ENCODE measurements at places on chromosomes 1 and 21. TPM values are rescaled to one million over a fixed set of nuclear protein-coding genes. Genes with fewer than 3 reads are reported as not detected.

- DNase-seq, result no peak
These were observed 15.8 kb downstream of the KMO start for GRCh38 chr1:241548008-241548407.

DNA sequence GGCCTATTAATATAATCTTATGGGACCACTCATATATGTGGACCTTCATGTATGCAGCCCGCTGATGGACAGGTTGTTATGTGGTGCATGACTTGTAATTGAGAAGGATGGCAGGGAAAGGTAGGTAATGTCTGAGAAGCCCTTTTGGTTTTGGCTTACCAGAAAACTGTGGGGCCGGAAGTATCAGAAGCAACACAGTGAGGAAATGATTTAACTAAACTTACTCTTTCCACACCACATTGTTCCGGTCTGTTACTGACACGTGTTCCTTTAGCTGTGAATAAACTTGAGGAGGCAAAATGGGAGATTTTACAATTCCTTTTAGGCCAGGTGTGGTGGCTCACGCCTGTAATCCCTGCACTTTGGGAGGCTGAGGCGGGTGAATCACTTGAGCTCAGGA lies 32.4 kb downstream of the KIF1B start:
- DNase-seq, result no peak

DNA sequence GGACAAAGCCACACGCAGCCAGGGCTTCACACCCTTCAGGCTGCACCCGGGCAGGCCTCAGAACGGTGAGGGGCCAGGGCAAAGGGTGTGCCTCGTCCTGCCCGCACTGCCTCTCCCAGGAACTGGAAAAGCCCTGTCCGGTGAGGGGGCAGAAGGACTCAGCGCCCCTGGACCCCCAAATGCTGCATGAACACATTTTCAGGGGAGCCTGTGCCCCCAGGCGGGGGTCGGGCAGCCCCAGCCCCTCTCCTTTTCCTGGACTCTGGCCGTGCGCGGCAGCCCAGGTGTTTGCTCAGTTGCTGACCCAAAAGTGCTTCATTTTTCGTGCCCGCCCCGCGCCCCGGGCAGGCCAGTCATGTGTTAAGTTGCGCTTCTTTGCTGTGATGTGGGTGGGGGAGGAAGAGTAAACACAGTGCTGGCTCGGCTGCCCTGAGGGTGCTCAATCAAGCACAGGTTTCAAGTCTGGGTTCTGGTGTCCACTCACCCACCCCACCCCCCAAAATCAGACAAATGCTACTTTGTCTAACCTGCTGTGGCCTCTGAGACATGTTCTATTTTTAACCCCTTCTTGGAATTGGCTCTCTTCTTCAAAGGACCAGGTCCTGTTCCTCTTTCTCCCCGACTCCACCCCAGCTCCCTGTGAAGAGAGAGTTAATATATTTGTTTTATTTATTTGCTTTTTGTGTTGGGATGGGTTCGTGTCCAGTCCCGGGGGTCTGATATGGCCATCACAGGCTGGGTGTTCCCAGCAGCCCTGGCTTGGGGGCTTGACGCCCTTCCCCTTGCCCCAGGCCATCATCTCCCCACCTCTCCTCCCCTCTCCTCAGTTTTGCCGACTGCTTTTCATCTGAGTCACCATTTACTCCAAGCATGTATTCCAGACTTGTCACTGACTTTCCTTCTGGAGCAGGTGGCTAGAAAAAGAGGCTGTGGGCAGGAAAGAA lies 8.1 kb downstream of the PSRC1 start:
- DNase-seq, result no peak

DNA sequence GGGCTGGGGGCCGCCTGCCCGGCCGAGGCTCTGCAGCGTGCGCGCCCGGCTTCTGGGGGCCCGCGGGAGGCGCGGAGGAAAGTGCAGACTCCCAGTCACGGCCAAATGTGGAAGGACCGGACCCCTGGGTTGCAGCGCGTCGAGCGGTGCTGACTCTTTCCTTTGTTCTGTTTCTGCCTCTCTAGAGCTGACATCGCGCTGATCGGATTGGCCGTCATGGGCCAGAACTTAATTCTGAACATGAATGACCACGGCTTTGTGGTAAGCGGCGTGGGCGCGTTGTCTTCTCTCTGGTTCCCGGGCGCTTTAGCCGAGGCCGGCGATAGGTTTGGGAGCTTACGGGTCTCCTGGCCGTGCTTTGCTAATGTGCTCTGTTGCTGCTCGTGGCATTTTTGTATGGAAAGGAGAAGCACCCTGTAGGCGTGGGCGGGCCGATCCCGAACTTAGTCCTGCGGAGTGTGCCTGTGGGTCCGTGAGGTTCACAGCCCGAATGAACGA lies 629 bp downstream of the PGD start:
- DNase-seq, result no peak

- no peak for DNase-seq
These were observed 3.5 kb downstream of the TRIM67 start for GRCh38 chr1:231165371-231165770.

- DNase-seq, result no peak
These were observed 652.9 kb downstream of the PLA2G4A start for GRCh38 chr1:187481581-187482148.

DNA sequence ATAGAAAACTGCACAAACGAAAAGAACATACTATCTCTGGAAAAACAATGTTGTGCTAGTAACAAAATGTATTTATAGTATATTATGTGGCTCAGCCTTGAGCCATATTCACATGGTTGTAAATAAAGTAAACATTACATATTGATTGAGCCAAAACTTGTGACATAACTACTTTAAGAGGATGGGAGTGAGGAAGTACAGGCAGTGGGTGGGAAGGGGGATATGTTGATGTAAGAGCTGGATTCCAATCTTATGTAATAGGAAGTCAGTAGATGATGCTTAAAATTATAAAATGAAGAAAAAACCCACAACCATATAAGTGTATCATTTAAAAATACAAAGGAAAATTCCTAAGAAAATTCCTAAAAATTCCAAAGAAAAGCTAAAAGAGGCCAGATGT lies 42.7 kb downstream of the RHOU start:
- DNase-seq, result no peak

- DNase-seq, result no peak
These were observed 59.6 kb downstream of the CAPZB start for GRCh38 chr1:19425646-19426239.

DNA sequence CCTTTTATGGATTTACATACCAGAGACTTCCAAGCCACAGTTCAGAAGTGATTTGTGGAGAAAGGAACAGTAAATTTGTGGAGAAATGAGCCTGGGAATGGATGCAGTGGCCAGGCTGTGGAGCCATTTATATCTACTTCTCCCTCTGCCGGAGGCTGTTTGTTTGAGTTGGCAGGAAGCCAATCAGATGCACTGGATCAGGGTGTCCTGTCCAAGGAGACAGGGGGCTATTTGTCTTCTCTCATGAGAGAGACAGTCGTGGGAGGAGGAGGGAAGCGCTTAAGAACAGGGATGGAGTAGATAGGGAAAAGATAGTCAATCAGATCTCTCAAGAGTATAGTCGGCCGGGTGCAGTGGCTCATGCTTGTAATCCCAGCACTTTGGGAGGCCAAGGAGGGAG lies 2.8 kb upstream of the HAPLN2 start:
- no peak for DNase-seq

- DNase-seq, result no peak
These were observed 130.2 kb upstream of the CSF3R start for GRCh38 chr1:36612881-36613280.

DNA sequence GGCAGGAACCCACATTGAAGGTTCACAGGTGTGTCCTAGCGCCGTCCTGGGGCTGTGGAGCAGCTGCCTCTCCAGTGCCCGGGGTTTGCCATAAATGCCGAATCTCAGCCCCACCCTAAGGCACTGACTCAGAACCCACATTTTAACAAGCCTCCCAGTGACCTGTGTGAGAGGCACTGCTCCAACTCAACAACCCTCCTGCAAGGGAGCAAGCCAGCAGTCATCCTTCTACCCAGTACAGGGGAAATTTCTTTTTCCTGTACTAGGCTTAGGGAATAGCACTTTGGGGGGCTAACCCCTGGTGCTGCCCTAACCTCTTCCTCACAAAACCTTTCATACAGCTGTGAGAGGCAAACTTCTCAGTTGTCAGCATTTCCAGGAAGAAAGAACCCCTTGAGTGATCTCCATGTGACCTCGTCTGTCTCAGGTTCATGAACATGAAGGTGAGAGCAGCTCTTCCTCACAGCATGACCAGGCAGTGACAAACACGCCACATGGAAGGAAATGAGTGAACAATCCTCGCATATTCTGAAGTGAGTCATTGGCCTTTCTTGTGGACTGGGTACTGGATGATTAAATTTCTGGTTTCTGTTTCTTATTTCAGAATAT lies 11.4 kb upstream of the BCAR3 start:
- DNase-seq, result peak; percentile 81

DNA sequence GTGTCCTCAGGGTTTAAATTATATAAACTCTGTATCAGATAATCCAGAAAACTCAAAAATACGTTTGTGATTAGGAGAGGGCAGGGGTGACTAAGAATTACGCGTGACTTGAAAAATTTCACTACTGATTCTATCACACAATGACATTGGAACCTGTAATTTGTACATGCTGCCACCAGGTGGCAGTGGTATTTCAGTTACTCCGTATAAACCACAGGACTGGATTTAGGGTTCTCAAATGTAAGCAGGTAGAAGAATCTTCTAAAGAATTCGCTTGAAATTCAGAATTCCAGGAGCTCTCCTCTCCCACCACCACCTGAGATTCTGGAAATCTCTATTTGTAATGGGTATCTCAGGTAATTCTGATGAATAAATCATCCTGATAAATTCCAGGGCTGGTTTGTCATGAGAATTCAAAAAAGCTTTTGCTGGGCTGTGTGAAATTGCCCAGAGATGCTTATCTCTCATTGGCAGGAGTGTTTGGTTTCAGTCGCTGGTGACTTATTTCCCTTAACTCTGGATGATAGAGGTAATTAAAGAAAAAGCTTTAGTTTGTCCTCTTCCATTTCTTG lies 1.7 kb upstream of the KRTAP7-1 start:
- DNase-seq, result peak; percentile 49

- no peak for DNase-seq
These were observed 24.6 kb upstream of the PEX19 start for GRCh38 chr1:160309571-160309970.

GRCh38 chr1:14733048-14733778 lies 134.7 kb downstream of the KAZN start:
- no peak for DNase-seq

GRCh38 chr1:67584938-67585337 lies 100.1 kb upstream of the GADD45A start:
- DNase-seq, result no peak

DNA sequence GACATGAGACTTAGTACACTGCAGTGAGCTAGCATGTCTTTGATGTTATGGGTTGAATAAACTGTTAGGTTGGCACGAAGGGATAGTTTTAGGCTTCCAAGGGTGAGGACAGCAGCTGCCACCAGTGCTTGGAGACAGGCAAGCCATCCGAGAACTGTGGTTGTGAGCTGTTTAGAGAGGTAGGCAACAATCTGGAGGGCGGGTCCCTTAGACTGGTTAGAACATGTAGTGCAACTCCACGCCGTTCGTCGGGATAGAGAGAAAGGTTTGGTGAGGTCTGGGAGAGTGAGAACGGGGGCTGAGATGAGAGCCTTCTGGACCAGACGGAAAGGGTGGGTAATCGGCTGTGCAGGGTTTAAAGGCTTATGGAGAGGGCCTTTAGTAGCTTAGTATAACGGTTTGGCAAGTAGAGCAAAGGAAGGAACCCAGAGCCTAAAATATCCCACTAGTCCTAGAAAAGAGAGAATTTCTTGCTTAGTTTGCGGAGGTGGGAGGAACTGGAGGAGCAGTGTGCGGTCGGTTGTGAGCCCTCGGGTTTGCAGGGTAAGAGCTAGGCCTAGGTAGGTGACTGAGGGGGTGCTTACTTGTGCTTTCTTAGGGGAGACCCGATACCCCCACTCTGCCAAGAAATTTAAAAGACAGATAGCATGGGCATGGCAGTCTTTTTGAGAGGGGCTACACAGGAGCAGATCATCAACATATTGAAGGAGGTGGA lies 72.8 kb downstream of the CNST start:
- DNase-seq, result no peak

- peak; percentile 39 for DNase-seq
These were observed 2.1 kb upstream of the RAP1GAP start for GRCh38 chr1:21670956-21671902.

GRCh38 chr1:201346337-201346939 lies 31.0 kb downstream of the TNNT2 start:
- no peak for DNase-seq

DNA sequence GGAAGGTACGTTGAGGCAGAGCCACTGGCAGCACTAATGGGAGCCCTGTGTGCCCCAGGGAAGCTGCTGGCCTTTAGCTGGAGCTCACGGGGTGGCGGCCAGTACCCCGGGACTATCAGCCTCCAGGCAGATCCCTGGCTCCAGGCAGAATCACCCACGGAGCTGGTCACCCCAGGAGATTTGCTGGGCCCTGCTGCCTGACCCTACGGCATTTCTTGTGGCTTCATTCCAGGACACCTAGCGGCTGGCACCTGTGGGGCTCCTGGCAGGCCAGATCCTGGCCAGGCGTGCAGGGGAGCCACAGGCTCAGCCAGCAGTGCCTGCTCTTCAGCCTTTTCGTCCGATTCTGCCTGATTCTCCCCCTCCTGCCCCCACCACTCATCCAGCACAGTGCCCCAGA lies 7.1 kb downstream of the PADI1 start:
- DNase-seq, result no peak

DNA sequence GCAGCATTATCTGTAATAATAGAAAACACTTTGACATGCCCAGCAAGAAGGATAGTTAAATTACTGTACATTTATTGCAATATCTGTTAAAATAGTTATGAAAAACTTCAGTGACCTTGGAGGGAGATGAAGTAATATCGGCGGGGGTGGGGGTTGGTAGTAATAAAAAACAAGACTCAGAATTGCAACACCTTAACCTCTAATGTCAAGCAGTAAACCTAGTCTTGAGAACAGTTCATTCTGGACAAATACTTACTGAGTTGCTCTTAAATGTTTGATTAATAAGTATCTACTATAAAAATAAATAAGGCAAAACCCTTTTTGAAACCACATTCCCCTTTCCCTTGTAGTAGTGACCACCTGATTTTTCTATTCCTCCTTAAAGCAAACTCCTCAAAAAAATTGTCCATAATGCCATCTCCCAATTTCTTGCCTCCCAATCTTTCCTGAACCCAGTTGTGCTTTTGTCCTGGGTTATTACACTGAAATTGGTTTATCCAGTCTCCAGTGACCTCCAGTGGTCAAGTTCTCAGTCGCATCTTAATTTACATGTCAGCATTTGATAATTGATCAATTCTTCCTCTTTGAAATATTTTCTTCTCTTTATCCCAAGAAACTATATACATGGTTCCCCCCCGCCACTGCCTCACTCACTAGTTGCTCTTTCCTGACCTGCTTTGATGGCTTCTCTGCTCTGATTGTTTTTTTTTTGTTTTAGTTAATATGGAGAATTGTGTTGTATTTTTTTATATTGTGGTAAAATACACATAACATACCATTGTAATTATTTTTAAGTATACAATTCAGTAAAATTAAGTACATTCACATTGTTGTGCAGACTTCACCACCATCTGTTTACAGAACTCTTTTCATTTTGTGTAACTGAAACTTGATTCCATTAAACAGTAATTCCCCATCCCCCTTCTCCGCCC lies 36.8 kb downstream of the RAP1A start:
- no peak for DNase-seq

- DNase-seq, result no peak
These were observed 101.5 kb downstream of the TENT5C start for GRCh38 chr1:117707371-117707770.

The TNN gene
- total RNA-seq, result not detected

The FBLIM1 gene
- total RNA-seq, result not detected

The SERINC2 gene
- total RNA-seq, result not detected

The DNAH14 gene
- total RNA-seq, result 0.70 TPM

The GIPC2 gene
- total RNA-seq, result 0.23 TPM

The NUF2 gene
- total RNA-seq, result 64.9 TPM

The PTGS2 gene
- 2.2 TPM for total RNA-seq

The GRIK1 gene
- not detected for total RNA-seq

The LCE6A gene
- total RNA-seq, result not detected

The ARTN gene
- not detected for total RNA-seq

The TBX15 gene
- total RNA-seq, result not detected

The TMEM200B gene
- total RNA-seq, result not detected

All from activated CD8-positive, alpha-beta memory T cell treated with anti-CD3 and anti-CD28 coated beads, Interleukin-2, amount 10 ng/mL, durations not matched to agents 7 days and 5 days (primary cell).